Posterior vena cava (tissue), 2 donors: ENCODE measurements at places on chromosomes 4 and X. TPM values are rescaled to one million over a fixed set of nuclear protein-coding genes. Genes with fewer than 3 reads are reported as not detected.

Gene SPACA5
- not detected for total RNA-seq

Gene TECRL
- not detected for total RNA-seq

- no peak for DNase-seq
Measured at GRCh38 chrX:65744965-65745364, 77.5 kb downstream of the MSN start.

DNA sequence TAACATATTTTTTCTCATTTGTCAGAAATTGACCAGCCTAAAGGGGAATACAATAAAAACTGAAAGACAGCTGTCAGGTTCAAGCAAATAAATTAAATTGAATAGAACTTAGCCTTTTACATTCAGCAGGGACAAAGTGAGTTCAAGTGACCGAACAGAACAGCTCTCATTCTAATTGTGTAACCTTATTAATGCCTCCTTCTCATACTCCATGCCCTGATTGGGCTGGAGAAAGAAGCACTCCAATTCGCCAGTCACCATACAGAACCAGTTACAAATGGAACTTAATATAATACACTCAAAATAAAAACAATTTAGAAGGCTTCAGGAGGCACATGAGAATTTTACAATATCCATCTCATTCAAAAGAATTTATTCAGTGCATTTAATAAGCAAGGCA is 8.0 kb downstream of the PPP3CA start:
- DNase-seq = no peak

DNA sequence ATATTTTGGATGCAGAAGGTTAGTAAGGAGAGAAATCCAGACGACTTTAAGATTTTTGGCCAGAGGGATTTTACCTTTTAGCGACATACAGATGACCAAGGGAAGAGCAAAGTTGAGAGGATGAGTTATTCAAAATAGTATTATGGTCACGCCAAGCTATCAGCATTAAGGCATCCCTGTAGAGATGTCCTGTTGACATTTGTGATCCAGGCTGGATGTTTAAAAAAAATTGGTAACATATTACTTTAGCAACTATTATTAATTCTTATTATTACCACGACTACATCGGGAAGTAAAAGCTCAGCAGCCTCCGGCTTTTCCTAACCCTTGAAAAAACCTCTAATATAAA is 562 bp upstream of the OSTC start:
- no peak for DNase-seq

DNA sequence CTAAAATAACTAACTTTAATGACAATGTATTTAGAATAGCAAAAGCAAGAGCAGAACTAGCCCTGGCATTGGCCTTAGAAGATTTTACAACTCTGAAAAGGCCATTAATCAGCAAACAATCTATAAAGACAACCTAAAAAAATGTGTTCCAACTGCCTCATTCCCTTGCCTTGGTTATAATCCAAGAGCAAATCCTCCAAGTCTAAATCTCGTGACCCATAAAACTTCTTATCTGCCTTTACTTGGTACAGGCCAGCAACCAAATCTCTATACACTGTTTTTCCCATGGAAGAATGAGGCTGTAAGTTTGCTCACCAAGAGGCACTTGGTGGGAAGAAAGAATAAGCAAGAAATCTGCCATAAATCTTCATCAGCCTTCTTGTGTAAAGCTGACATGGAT is 175.3 kb upstream of the MID1 start:
- no peak for DNase-seq
